ENCODE measurements at places on chromosomes 6 and 20.

- DNase-seq: no peak
Measured at GRCh38 chr6:133947302-133947900, 5.6 kb upstream of the TBPL1 start.

DNA sequence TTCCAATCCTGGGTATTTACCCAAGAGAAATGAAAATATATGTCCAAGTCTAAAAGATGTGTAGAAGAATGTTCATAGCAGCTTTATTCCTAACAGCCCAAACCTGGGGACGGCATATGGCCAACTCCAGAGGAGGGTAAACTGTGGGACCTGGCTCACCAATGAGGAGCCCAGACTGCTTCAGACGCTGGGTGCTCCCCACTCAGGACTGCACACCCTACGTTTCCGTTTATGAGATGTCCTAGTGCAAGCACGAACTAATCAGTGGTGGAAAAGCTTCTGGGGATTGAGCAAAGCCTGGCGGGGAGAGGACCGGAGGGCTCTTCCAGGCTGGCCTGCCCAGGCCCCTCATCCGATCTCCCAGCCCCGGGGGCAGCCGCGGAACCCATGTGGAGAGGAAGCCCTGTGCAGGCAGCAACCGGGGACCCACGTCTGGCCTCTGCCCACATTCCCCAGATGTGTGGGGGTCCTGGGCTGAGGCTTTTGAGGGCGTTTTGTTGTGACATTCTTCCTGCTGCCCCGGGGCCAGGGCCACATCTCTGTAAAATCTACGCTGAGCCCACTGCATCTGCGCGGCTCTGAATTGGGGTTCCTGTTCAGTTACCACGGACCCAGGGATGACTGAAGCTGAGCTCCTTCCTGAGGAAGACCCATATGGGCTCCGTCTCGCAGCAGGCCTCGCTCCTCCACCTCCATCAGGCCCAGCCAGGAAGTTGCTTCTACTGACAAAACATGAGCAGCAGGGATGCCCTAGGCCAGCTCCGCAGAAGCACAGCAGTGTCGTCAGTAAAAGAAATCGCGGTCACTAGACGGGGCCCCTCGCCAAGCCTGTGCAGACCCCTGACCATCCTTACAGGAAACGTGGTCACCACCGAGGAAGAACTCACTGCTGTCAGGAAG lies 188.0 kb downstream of the DLL1 start:
- DNase-seq: no peak

- no peak for DNase-seq
Measured at GRCh38 chr20:1033751-1034414, 31.8 kb upstream of the RSPO4 start.

GRCh38 chr6:118668761-118669385 lies 17.5 kb upstream of the CEP85L start:
- no peak for DNase-seq

- peak; percentile 64 for DNase-seq
Measured at GRCh38 chr6:41901882-41902519, 6.8 kb upstream of the USP49 start.

GRCh38 chr20:7975851-7976414 lies 35.7 kb upstream of the HAO1 start:
- no peak for DNase-seq

DNA sequence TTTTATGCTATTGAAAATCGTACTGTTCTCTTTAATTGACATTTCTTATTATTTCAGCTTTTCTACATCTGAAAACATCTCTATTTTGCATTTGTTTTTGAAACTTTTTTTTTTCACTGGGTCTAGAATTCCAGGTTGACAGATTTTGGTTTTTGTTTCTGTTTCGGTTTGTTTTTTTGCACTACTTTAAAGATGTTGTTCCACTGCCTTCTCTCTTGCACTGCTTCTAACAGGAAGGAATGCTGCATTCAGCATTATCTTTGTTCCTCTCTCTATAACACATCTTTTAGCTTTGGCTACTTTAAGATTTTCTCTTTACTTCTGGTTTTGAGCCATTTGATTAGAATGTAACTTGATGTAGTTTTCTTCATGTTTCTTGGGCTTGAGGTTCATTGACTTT lies 20.1 kb upstream of the SLC17A1 start:
- DNase-seq: no peak

GRCh38 chr6:2259574-2259973 lies 14.2 kb upstream of the GMDS start:
- DNase-seq: no peak

DNA sequence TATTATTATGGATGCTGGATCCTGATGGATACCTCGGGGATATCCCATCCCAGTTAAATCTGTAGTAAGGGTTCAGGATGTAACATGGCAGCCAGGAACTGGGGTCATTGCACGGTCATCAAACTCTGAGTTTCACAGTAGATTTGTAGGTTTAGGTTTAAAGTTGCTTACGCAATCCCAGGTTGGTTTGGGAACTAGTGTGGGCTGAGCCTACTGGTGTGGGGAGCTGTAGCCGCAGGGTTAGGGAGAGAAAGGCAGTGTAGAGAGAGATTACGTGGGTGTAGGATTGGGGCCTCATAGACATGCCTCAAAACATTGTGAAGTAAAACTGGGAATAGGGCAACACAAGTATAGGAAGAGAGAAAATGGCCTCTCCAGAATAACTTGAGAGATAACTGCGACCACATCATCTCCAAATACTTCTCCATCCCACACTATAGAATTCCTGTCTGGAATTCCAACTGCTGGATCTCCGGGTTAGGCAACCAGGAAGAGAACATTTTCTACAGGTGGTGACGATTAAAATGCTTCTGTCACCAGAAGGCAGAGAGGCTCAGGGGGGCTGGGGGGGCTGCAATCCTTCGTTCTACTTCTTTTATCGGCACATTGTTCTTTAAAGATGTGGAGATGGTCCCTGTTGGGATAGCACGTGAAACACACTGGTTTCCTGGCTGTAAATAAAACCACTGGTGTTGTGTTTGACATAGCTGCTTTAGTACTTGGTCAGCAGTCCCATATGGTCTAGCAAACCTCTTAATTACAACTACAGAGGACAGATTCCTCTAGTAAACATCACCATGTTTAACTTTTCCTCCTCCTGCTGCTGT lies 44.9 kb upstream of the TMEM170B start:
- DNase-seq: no peak

GRCh38 chr6:79551401-79551800 lies 14.2 kb upstream of the LCA5 start:
- no peak for DNase-seq

DNA sequence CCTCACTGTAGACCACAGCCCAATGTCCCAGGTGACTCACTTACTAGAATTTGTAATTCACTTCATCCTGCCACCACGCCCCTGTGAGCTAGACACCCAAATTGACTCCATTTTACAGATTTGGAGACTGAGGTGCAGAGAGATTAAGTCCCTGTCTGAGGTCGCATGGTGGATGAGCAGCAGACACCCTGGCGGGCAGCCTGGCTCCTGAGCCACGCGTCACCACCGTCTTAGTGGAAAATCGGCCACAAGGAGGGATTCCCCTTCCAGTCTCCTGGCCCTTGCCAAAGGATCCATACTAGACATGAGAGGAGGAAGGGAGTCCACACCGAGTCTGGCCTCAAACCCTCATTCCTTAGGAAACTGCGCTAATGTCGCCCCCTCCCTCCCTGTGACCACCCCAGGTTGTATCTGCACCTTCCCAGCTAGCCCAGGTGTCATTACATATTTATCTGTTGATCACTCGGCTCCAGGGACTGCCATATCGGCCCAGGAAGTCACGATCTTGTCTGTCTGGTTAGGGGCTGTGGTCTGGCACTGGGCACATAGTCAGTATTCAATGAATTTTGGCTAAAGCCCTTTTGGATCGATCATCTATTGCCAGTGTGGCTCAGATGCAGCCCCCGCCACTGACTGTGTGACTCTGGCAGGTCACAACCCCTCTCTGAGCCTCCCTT lies 25.7 kb upstream of the PTGIS start:
- peak; percentile 35 for DNase-seq

DNA sequence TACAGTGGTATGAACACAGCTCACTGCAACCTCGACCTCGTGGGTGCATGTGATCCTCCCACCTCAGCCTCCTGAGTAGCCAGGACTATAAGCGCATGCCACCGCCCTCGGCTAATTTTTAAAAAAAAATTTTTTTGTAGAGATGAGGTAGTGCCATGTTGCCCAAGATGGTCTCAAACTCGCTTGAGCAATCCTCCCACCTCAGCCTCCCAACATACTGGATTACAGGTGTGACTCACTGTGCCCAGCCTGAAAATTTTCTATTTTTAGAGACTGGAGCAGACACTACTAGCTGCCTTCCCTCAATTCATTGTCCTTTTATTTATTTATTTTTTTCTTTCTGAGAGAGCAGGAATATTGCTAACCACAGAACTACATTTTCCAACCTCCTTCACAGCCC lies 20.3 kb upstream of the GTF3C6 start:
- DNase-seq: no peak

DNA sequence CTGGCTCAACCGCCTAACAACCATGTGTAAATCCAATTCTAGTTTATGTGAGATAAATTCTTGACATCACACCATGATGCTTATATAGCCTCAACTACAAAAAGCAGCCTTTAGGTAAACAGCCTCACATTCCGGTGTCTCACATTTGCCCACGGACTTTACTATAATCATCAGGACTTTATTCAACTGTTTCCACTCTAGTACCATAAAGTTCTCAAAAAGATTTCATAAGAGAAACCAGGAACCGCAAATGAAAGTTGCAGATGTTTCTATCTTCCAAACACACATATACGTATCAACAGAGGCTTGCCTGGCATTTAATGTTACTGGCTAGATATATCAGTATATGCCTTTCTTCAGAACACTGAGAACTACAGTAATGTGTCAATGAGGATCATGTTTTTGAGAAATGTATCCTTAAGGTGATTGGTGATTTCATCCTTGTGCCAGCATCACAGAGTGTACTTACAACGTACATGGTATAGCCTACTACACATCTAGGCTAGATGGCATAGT lies 80.0 kb downstream of the EPB41L2 start:
- DNase-seq: no peak

DNA sequence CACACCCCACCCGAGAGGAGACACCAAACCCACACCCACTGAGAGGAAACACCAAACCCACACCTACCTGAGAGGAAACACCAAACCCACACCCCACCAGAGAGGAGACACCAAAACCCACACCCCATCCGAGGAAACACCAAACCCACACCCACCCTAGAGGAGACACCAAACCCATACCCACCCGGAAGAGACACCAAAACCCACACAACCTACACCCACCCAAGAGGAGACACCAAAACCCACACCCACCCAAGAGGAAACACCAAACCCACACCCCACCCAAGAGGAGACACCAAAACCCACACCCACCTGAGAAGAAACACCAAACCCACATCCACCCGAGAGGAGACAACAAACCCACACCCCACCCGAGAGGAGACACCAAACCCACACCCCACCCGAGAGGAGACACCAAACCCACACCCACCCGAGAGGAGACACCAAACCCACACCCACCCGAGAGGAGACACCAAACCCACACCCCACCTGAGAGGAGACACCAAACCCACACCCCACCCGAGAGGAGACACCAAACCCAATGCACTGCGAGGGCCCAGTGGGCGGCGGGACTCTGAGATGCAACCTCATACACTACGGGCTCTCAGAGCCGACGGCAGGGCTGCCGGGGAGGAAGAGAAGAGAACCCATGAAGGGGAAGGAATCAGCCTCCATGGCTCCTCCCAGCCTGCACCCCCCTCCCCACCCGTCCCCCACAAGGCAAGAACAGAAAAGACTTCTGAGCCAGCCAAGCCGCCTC lies 83.3 kb downstream of the TAF4 start:
- no peak for DNase-seq

DNA sequence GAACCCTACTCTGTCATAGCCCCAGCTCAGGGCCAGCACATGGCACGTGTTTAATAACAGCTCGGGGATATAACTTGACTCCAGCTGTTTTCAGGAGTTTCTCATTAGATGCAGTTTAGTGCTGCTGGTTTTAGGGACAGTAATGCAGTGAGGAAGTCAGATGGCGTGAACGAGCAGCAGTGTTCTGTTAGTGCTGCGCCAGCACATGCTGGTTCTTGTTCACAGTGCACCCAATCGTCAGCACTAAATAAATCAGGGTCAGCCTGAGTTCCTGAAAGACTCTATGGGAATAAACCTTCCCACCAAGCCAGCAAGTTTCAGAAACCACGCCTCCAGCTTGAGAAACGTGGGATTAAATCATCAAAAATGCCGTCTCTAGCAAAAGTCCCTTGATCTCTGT lies 235.9 kb upstream of the SUPT3H start:
- DNase-seq: no peak

GRCh38 chr20:57374931-57375651 lies 16.1 kb upstream of the RBM38 start:
- DNase-seq: no peak

DNA sequence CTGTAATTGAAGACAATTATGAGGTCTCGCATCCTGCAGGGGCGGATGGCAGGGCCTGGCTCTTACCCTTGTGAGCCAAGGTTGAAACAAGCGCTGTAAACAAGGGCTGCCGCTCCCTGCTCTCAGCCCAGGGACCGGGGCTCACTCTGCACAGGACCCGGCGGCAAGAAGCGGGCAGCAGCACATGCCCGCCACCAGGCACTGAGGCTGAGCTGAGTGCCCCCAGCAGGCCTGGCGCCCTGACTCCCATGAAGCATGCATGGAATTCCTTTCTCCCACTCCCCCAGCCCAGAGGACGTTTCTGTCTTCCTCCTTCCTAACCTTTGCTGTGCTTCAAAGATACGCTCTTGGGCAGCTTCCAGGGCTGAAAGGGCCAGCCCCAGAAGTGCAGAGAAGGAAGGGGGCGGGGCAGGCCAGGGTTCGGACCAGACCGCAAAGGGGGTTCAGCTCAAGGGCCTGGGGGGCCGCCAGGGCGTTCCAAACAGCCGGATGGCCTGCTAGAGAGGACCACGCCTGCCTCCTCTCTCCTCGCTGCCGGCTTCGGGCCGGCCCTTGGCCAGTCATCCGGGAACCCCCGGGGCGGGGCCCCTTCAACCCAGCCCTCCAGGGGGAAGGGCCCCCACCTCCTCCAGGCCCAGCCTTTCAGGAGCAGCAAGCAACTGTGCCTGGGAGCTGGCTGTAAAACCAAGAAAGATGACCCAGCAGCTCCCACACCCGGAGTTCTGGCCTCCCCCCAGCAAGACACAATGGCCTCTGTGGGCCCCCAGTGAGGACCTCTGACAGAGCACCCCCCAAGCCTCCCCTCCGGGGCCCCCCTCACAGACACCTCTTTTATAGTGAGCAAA lies 109.9 kb downstream of the NOL4L start:
- no peak for DNase-seq

GRCh38 chr20:48698507-48699267 lies 129.1 kb downstream of the PREX1 start:
- DNase-seq: no peak

GRCh38 chr6:146103416-146104072 lies 74.7 kb downstream of the GRM1 start:
- no peak for DNase-seq

DNA sequence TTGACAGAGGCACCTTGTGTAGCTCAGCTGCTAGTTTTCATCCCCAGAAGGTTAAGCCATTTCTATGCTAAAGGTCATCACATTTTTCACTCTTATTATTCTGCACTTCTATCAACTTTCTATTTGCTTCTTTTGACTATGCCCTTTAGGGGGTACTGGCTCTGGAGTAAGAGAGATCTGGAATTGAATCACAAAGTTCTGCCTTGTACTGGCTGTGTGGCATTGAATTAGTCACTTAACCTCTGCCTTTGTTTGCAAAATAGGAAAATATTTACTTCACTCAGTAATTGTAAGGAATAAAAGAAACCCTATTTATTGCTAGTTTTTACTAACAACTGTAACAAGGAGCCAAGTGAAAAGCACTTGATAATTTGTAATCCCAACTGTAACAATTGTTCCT lies 56.8 kb upstream of the MTRF1L start:
- DNase-seq: no peak

GRCh38 chr6:109687271-109687761 lies 3.7 kb downstream of the AK9 start:
- DNase-seq: no peak

GRCh38 chr6:107118976-107119375 lies 3.7 kb upstream of the BEND3 start:
- no peak for DNase-seq
